ENCODE measurements at places on chromosomes 3 and 15.

- DNase-seq: no peak
Measured at GRCh38 chr3:172557515-172558220, 34.4 kb upstream of the TNFSF10 start.

DNA sequence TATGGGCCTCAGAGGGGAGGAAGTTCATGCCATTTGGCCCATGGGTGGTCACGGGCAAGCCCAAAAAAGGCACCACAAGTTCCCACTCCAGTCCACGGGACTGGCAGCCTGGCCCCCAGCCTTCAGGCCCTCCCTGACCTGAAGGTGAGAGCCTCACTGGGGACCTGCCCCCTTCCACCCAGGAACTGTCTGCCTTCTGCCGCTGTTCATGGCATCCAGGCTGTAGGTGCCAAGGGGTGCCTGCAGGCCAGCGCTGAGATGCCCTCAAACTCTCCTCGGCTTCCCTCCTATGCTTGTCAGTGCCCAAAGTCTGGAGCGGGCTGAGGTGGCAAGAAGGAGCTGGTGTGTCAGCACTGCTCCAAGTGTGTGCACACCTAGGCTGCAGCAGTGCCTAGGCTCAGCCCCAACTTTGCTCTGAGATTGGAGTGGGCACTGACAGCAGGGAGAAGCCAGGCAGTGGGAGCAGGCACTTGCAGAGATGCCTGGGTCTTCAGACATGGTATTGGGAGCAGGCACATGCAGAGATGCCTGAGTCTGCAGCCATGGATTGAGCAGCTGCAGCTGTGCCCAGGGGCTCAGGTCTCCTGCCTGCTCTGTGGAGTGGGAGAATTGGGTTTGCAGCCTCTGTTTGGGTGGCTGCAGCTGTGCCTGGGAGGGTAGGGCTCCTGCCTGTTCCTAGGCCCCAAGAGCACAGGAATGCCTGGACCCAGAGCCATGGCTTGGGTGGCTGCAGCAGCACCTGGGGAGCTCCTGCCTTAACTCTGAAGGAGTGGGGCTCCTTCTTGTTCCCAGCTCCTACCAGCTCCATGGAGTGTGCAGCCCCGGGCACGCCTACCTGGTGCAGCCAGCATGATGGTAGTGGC, 44.0 kb upstream of the PRR23C start:
- DNase-seq: no peak

GRCh38 chr3:135792174-135792573, 173.4 kb upstream of the PPP2R3A start:
- DNase-seq: no peak

DNA sequence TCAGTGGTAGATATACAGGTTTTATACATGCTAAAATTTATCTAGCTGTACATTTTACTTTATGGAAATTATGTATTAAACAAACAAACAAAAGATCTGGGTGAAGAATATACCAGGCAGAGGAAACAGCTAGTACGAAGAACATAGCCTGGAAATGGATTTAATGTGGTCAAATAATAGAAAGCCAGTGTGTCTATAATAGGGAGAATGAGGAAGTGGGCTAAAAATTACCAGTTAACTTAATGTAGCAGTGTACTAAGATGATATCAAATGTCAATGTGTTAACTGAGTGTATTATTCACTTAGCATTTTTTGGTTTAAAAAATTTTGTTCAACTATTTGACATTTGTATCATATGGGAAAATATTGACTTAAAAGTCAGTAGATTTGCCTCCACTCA, 22.8 kb upstream of the SLC15A2 start:
- DNase-seq: no peak

DNA sequence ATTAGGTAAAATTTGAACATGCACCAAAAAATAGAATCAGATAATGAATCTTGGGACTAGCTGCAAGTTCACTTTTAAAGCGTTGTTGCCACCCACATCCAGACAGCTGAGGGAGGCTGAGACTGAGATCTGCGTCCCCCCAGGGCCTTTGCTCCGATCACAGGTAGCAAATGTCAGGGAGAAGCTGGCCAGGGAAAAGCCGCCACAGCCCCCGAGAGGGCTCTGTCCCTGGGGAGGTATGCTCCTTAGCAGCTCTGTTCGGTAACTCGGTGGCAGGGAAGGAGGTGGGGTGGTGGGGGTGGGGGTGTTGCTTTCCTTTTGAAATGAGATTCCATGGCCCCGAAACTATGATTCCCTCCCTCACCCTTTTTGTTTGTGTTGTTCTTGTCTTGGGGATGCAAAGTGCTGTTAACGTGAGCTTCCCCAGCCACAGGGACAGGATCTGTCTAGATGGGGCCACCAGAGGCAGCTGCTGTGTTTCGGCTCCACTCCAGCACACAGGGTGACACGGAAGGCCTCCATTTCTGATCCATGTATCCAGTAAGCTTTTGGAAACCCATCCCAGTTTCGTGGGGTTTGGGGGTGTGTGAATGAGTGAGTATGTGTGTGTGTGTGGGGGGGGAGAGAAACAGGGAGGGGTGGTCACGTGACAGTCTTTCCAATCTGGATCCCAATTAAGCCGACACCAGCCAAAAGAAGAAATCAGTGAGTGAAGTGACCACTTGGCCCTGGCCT, 1.1 kb upstream of the MINAR1 start:
- no peak for DNase-seq

GRCh38 chr3:102180280-102180931, 254.4 kb upstream of the ZPLD1 start:
- DNase-seq: no peak

GRCh38 chr15:78301828-78302227, 2.4 kb upstream of the SKIC8 start:
- DNase-seq: no peak

DNA sequence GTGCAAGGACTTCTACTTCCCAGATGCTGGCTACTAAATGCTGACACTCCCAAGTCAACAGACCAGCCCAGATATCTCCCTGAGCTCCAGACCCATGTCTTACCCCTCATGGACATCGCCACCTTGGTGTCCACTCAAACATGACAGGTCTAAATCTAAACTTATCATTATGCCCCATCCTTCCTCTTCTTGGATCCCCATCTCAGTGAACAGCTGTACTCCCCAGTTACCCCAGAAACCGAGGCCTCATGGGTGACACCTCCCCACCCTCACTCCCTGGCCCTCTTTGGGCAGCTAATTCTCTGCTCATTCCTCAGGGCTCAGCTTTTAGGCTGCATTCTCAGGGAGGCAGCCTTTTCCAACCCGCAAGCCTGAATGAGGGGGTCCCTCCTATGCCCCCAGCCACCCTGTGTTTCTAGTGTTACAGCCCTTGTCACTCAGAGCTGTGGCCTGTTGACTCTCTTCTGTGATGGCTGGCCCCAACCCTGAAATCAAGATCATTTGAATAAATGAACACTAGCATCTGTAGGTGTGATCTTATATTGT, 5.4 kb downstream of the EHD4 start:
- no peak for DNase-seq
